ENCODE measurements at places on chromosomes 3 and 15.

- peaks cover 2% of the 10 kb centered on the region for H3K4me1 ChIP-seq
- peak overlapping the region; percentile 97 for H3K4me3 ChIP-seq
- no peaks in the 10 kb centered on the region for H3K27me3 ChIP-seq
- H3K27ac ChIP-seq: peak overlapping the region; percentile 93
- H3K36me3 ChIP-seq: no peaks in the 10 kb centered on the region
Measured at GRCh38 chr3:69738315-69738714, 949 bp upstream of the MITF start.

DNA sequence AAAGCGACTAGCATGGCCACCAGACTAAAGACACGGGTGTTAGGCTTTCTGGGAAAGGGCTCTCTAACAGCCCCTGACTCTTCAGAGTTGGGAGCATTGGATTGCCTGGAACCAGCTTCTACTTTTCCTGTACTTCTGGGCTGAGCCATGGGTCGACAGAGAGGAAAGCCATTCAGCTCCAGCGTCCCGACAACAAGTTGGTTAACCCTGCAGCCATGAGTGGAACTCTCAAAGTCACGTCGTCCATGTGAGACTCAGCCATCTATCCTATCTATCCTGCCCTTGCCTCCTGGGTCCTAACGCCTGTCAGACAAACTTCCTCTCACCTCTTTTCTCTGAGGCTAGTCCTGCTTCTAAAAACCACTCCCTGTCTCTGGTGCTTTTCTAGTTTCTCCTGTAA, 32.6 kb upstream of the TBC1D5 start:
- no peaks in the 10 kb centered on the region for H3K36me3 ChIP-seq
- no peak overlapping the region for H3K27ac ChIP-seq
- no peaks in the 10 kb centered on the region for H3K4me1 ChIP-seq
- DNase-seq: no peak

DNA sequence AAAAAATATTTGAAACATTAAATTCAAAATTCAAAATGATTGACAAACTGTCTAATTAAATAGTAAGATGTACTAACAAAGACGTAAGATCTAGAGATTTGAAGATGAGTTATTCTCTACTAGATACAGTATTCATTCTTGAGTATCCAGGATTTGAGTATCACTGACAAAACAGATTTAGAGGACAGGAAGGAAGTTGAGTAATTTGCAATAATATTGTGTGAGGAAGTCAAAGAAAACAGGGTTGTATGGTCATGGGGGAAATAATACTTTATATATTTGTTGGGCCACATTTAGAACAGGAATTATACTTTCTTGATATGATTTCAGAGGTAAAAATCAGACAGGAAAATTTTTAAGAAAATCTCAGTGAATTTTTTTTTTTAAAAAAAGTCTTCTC, 393.1 kb upstream of the CDIN1 start:
- H3K27me3 ChIP-seq: no peaks in the 10 kb centered on the region
- no peak overlapping the region for H3K4me3 ChIP-seq
- H3K4me1 ChIP-seq: no peaks in the 10 kb centered on the region
- DNase-seq: no peak
- no peak overlapping the region for H3K27ac ChIP-seq

- no peaks in the 10 kb centered on the region for H3K36me3 ChIP-seq
- H3K4me1 ChIP-seq: peaks cover 4% of the 10 kb centered on the region
- DNase-seq: no peak
Measured at GRCh38 chr3:149077628-149078027, 8.7 kb downstream of the HLTF start.
